Hippocampal formation (tissue), 2 donors: ENCODE measurements at places on chromosomes 11 and 22.

DNA sequence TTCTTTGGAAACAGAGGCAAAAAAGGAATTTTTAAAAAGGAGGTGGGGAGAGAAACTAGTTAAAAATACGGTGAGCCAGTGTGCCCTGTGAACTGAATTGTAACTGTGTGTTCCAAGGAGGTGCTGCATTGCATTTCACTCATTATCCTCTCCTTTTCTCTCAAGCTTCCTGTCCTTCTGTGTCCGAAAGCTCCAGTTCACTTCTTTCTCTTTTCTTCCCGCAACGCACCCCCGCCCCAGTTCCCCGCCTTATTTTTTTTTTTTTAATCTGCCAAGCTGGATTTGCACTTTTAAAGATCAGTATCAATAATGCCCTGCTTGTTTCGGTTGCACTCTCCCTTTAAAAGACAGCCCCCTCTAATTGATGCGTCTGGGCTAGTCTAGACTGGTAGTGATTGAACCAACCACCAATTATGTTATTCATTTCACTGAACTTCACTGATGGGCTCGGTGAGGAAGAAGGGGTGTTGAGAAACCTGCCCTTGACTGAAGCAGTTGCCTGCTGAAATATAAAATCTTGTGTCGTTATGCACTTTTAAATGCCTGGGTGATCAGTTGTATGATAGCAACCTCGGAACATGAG lies 18.5 kb downstream of the BLID start:
- peak; percentile 73 for DNase-seq

GRCh38 chr11:10317776-10318526 lies 13.1 kb downstream of the ADM start:
- DNase-seq: no peak

DNA sequence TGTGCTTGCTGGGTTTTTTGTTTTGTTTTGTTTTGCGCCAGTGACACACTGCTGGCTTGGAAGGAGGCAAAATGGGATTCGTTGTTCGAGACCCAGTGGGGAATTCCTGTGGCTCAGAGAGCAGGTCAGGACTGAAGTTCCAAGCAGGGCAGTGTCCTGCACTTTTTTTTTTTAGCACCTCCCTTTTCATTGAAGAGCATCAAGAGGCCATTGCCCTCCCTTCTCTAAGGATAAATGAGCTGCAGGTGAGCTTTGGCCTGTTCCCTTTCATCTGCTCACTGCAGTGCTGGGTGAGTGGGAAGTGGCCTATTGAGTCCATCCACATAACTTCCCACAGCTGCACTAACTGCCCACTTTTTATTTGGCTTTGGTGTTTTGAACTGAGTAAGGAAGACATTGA lies 87.8 kb downstream of the ARHGAP42 start:
- DNase-seq: no peak

DNA sequence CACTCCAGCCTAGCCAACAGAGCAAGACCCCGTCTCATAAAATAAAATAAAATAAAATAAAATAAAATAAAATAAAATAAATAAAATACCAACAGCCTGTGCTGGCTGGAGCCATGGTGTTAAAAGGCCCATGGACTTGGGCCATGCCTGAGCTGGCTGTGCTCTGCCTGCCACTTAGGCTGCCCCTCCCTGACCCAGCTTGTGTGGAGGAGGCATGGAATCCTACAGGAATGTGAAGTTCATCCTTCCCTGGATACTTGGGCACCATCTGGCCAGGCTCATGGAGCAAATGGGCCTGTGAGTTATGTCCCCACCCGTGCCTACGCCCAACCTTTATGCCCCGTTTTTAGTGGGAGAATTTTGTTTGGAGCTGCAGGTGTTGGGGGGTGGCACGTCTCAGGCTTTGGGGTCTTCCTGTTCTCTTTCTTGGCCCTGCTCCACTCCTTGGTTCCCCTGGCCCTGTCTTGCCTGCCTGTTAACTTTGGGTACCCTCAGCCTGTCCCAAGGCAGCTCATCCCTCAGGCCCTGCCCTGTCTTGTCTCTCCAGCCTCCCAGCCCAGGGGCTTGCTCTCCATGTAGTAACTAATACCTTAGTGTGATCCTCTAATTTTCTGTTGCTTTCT lies 51.3 kb downstream of the BCR start:
- no peak for DNase-seq

DNA sequence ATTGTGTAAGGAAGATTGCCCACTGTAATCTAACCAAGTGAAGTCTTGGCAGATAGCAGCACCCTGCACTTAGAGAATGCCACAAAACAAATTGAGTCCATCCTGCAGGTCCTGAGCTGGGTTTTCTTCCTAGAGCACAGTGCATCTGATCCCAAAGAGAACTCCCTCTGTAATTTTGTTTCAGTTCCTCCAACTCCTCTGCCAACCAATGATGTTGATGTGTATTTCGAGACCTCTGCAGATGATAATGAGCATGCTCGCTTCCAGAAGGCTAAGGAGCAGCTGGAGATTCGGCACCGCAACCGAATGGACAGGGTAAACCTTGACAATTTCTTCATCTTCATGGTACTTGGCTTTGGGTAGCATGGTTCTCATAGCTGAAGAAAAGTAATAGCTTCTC lies 33.1 kb upstream of the ST14 start:
- no peak for DNase-seq

DNA sequence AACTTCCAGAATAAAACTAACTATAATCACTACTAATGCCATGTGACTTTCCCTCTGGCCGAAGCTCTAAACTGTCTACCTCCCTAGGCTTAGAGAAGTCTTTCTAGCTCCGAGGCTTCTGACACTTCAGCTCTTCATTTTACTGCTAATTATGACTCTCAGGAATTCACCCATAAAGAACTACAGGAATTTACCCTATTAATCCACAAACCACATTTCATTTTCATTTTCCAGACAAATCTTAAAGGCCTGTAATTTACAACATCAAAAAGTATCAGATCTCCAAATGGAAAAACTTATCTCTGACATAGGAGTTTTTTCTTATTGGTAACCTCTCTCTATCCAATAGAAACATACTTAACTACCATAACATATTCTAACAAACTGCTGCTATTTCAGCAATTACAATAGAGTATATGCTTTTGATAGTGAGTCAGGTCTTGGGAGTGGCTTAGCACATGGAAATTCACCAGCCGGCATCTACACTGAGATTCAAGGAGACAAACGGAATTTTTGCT lies 33.4 kb downstream of the MRTFA start:
- DNase-seq: no peak

DNA sequence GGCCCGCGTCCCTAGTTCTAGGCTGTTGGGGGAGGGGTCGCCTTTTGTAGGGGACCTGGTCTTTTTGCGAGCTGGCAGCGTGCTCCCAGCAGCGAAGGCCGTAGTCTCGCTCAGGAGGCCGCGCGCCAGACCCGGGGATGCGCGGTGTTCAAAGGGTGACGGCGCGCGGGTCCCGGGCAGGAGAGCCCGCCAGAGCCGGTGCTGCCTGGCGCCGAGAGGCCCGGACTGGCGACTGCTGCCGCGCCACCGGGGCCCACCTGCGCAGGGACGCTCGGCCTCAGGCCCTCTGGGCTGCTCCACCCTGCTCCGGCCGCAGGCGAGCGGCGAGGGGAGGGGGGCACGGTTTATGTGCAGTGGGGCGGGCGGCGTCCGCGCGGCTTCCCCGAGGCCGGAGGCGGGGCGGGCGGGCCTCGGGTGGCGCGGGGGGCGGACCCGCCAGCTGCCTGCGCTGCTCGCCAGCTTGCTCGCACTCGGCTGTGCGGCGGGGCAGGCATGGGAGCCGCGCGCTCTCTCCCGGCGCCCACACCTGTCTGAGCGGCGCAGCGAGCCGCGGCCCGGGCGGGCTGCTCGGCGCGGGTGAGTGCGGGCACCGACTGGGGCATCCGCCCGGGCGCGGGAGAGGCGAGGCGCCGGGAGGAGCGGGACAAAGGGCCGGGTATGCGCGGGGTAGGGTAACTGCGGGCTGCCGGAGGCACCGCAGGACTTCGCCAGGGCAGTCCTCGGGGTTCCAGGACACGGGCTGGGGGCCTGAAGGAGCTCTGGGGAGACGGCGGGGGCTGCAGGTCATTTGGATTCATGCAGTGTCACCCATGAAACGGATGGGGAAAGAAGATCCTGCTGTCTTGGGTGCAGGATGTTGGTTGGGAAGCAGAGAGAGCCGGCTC lies at the start of gene PRSS23:
PRSS23 (plus strand) TSS at position 467 of the 884 bp plus-strand sequence. CDS start 7,102 bp downstream, outside the sequence.
- no peak for DNase-seq

DNA sequence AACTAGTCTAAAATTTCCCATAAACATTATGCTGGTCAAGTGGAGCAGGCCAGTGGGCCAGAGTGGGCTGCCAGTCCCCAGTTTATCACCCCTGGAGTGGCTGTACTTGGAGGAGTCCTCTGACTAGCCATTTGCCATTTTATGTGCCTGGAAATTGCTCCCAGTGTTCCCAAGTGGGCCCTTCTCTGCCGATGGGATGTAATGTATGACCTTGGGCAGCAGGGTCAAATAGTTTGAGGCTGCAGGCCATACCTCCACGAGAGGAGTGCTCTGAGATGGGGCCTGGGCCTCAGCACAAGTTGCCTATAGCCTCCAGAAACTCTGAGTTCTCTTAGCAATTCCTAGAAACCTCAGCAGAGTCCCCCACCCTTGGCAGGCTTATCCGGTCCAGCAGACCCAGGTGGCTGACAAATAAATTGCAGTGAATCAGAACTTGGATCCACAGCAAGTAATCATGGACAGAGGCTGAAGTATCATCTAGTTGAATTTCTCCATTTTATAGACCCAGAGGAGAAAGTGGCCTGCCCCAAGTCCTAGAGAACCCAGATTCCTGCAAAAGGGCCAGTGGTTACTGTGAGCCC lies 17.8 kb upstream of the PATZ1 start:
- DNase-seq: no peak

GRCh38 chr11:27949951-27950738 lies 157.8 kb downstream of the KIF18A start:
- no peak for DNase-seq

GRCh38 chr11:22192642-22193347 lies at the start of gene ANO5:
Gene ANO5, plus strand, starts transcription at chr11:22193085. Its CDS starts 408 bp downstream, at chr11:22193493.
- peak; percentile 33 for DNase-seq

- peak; percentile 41 for DNase-seq
Observed at GRCh38 chr11:121696931-121697670, 244.3 kb upstream of the SORL1-AS1 start.

- no peak for DNase-seq
Observed at GRCh38 chr11:6474806-6475500, 1.2 kb upstream of the TRIM3 start.

GRCh38 chr11:128195057-128195751 lies 392.2 kb downstream of the ETS1 start:
- no peak for DNase-seq

DNA sequence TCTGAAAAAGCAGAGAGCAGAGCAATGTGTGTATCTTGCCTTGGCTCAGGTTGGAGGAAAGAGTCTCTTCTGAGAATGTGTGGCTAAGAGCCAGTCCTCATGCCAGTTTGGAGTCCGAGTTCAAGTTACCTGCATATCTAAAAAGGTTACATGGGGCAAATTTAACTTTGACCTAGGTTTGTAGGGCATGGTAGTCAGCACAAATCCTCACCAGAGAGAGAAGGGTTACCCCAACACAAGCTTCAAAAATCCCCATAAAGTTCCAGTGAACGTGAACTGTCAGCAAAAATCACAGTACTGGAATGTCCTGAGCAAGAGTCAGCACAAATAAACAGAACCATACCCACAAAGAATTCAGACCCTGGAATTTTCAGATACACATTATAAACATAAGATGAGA lies 13.8 kb downstream of the SDHD start:
- no peak for DNase-seq

DNA sequence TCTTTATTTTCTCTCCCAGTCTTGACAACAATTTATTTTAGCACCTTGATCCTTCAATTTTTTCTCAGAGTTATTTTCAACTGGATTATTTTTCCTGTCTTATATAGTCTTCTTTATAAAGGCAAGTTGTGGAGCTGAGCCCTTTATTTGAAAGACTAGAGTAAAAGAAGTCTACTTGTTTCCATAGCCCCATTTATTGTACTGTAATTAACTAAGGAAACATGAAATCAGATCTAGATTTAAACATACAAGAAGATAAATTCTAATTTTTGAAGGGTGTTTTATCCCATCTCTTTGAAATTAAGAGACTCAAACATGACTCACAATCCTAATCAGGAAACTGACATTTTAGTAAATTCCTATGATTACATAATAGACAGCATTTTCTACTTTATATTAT lies 2421.8 kb downstream of the LRRC4C start:
- DNase-seq: no peak

DNA sequence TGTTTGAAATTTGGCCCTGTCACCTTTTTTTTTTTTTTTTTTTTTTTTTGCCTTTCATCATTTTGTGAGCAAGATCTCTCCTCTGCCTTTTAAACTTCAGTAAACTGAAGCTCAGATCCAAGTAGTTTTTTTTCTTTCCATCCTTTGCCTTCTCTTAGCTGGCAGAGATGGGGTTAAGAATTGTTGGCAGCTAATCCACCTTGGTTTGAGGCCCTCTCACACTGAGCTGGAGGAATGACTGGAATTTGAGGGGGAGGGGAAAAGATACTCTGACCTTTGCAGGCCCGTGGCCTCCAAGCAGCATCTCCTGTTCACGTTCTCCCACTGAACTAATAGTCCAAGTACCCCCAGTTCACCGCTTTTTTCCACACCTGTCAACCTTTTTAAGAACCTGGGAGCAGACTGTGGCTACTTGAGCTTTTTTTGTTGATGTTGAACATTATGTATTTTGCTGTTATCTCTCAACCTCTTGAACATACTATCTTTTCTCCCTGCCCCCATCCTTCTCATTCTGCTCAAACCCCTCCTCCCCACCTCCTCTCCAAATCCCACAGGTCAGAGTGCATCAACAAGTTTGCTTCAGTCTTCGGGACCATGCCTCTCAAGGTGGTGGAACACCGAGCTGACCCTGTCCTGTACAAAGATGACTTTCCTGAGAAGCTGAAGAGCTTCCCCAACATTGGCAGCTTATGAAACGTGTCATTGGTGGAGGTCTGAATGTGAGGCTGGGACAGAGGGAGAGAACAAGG lies 66.2 kb downstream of the ALX4 start:
- DNase-seq: no peak

DNA sequence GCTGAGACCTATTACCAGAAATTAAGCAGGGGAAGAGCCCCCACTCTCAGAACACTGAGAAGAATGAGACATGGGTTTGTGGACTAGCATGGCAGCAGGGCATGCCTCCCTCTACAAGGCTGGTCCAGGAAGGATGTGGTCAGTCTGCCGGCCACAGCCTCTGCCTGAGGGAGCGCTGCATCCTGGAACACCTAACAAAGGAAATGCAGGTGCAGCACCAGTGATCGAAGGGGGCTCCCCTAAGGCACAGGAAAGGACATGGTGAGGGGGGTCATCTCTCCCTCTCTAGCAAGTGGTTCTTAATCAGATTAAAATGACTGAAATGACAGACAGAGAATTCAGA lies 40.6 kb upstream of the ARL14EP start:
- no peak for DNase-seq

- no peak for DNase-seq
Observed at GRCh38 chr11:69358398-69359020, 64.6 kb downstream of the MYEOV start.
